Cardiac ventricle fibroblast (primary cell): ENCODE measurements at places on chromosomes 5 and 9. TPM values are rescaled to one million over a fixed set of nuclear protein-coding genes. Genes with fewer than 3 reads are reported as not detected.

The LCN12 gene
- not detected in 2 replicates for total RNA-seq

The ZNG1E gene
- 14.2 and 16.3 TPM in 2 replicates for total RNA-seq

The SUSD3 gene
- 1.9 and 2.1 TPM in 2 replicates for total RNA-seq

The ZDHHC11B gene
- 0.31 TPM in 1 of 2 replicates, not detected in the other for total RNA-seq

The ANKDD1B gene
- 0.15 and 0.31 TPM in 2 replicates for total RNA-seq

The CD72 gene
- 2.1 and 3.3 TPM in 2 replicates for total RNA-seq

The ECSCR gene
- 2.1 and 5.1 TPM in 2 replicates for total RNA-seq

The NMUR2 gene
- not detected in 2 replicates for total RNA-seq

The KLF4 gene
- 11.1 and 11.4 TPM in 2 replicates for total RNA-seq

The PHF24 gene
- 0.05 and 0.06 TPM in 2 replicates for total RNA-seq

The ABITRAM gene
- total RNA-seq, result 9.7 and 11.7 TPM in 2 replicates

The PLPPR1 gene
- not detected in 2 replicates for total RNA-seq

The PCDHA9 gene
- 0.05 TPM in 1 of 2 replicates, not detected in the other for total RNA-seq

The STPG3 gene
- total RNA-seq, result not detected in 2 replicates

The CCL27 gene
- total RNA-seq, result not detected in 2 replicates

The PHYHD1 gene
- total RNA-seq, result 33.5 and 39.1 TPM in 2 replicates

The TBC1D13 gene
- 12.9 and 18.2 TPM in 2 replicates for total RNA-seq

The SLC23A1 gene
- total RNA-seq, result not detected in 2 replicates

The GPX3 gene
- total RNA-seq, result 82.0 and 82.4 TPM in 2 replicates

The FOXI1 gene
- total RNA-seq, result not detected in 2 replicates

The ZNF879 gene
- 1.2 and 1.4 TPM in 2 replicates for total RNA-seq

The GDA gene
- not detected in 2 replicates for total RNA-seq

The MYMK gene
- total RNA-seq, result not detected in 2 replicates

The FRMPD1 gene
- total RNA-seq, result not detected in 2 replicates

The RFX3 gene
- 1.3 and 1.4 TPM in 2 replicates for total RNA-seq

The PTGDS gene
- total RNA-seq, result 211 and 233 TPM in 2 replicates

The PCDHGA6 gene
- total RNA-seq, result 6.9 and 10.2 TPM in 2 replicates

The RNF208 gene
- not detected in 2 replicates for total RNA-seq

The SLC12A7 gene
- total RNA-seq, result 13.8 and 15.0 TPM in 2 replicates

The CBY3 gene
- not detected in 2 replicates for total RNA-seq

The NKD2 gene
- total RNA-seq, result 13.9 and 20.2 TPM in 2 replicates

The LTC4S gene
- total RNA-seq, result 20.0 and 24.7 TPM in 2 replicates

The NUTM2G gene
- not detected in 2 replicates for total RNA-seq

The TERT gene
- not detected in 2 replicates for total RNA-seq

The OR1J2 gene
- total RNA-seq, result not detected in 2 replicates

The C9 gene
- total RNA-seq, result not detected in 2 replicates

The NPM1 gene
- 827 and 1,077 TPM in 2 replicates for total RNA-seq

The GRM6 gene
- total RNA-seq, result not detected in 2 replicates

The KCNIP1 gene
- total RNA-seq, result not detected in 2 replicates

The NPR3 gene
- total RNA-seq, result 6.5 and 7.2 TPM in 2 replicates

The PCAT7 gene
- not detected in 2 replicates for total RNA-seq
